ENCODE measurements at places on chromosomes 3 and 15.

GRCh38 chr15:95290176-95290974 is 1040.1 kb upstream of the NR2F2 start:
- DNase-seq = no peak

GRCh38 chr3:37725842-37726241 is 135.8 kb upstream of the CTDSPL start:
- DNase-seq = no peak

GRCh38 chr3:98587654-98588053 is 5.8 kb downstream of the CPOX start:
- no peak for DNase-seq

DNA sequence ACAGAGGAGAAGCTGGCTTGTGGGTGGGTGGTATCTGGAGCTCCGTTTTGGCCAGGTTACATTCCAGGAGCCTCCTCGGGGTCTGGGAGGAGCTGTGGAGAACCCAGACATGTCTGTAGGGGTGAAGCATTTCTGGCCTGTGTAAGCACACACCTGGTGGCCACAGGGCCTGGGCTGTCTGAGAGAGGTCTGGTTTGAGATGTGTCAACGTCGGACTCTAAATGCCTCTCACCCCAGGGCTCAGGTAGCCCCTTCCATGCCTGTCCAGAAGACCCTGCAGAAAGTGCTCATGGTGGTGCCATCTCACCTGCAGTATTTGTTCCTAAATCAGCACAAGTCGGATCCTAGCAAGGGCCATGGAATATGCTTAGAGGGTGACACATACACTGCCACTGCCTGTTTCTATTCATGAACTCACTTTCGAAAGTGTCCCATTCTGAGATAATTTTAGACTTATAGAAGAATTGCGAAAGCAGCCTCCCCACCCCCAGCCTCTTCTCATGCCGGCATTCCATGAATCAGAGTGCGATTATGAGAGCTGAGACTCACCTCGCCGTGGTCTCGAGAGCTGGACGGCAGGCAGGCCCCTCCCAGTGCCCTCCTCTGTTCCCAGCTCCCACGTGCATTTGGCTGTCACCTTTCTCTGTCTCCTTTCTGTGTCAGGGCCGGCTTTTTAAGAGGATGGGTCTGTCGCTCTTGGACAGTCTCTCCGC is 63.7 kb downstream of the KLF15 start:
- no peak for DNase-seq

All from D341Med (cell line).